Stimulated activated CD8-positive, alpha-beta memory T cell treated with anti-CD3 and anti-CD28 coated beads, Interleukin-4, amount 100 ng/mL, for 1 hour (primary cell): ENCODE measurements at places on chromosomes 6 and 20.

DNA sequence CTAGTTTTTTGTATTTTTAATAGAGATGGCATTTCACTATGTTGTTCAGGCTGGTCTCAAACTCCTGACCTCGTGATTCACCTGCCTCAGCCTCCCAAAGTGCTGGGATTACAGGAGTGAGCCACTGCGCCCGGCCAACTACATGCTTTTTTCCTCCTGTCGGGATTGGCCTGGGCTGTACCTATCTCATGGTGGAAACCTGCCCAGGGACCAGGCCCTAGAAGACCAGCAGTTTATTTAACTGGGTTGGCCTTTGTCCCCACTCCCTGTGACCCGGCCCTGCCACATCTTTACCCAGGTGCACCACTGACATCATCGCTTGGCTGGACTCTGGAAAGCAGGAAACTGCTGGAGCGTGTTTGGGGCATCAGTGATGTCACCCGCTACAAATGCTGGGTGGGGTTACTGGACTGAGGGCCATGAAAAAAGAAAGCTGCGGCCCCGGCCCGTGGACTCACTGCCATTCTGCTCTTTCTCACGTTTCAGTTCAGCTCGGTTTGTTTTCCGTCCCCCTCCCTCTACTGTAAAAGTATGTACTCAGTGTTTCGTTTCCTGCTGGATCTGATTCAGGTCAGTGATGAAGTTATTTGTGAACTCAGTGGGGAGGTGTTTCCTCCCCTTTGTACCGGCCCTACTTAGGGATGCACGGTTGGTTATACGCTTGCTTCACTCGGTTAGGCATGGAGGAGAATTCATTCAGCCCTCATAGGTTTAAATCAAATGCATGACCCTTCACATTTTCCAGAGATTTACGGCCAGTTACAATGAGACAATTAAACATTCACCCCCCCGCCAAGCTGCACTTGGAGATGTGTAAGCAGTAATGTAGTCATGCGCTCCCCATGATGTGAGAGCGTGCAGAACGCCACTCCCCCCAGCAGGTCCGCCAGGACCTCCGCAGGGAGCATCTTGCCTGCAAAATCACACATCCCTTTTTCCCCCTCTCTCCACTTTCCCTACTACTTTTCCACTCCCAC is 179.3 kb downstream of the MTHFD1L start:
- DNase-seq, result no peak

GRCh38 chr6:18451756-18452155 is 64.6 kb downstream of the RNF144B start:
- no peak for DNase-seq

DNA sequence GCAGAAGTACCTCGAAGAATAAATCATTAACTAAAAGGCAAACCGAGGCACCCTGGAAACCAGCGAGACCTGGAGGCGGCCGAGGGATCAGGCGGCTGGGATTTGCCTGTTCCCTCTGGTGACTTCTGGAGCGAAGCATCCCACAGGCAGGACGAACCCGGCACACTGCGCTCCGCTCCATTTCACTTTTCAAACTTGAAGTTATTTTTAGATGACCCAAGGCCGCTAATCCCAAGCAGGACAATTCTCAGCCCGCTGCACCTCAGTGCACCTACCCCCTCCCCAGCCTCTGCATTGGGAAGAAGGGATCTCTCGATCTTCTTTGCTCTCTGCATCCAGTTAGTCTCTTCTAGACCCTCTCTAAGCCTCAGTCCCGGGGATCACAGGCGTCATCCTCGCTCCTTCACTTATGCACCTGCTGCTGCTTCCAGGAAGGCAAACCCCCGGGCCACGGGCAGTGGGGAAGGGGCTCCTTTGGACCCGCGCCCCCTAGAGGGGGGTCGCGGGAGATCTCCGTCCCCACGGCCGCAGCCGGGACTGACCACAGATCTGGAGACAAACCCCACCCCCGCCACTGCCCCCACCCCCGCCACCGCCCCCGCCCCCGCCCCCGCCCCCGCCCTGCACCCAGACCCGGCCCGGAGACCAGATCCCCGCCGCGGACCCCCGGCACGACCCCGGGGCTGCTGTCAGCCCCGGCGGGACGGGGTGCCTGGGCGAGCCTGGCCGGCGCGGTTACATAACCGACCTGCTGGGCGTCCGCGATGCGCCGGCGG is 636 bp downstream of the RCAN2 start:
- DNase-seq, result no peak

GRCh38 chr6:92404281-92404680 is 1015.1 kb downstream of the EPHA7 start:
- DNase-seq, result no peak

DNA sequence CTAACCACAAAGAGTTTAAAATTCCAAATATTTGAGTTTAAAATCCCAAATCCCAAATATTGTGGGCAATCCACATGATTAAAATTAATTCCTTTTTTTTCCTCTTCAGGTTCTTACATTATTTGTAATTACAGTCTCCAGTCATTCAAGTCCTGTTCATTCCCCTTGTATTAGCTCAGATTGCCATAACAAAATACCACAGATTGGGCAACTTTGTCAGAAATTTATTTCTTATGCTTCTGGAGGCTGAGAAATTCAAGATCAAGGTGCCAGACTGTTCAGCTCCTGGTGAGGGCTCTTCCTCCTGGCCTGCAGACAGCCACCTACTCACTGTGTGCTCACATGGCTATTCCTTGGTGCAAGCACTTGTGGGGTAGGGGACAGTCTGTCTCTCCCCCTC is 105.5 kb downstream of the ARMC2 start:
- no peak for DNase-seq

DNA sequence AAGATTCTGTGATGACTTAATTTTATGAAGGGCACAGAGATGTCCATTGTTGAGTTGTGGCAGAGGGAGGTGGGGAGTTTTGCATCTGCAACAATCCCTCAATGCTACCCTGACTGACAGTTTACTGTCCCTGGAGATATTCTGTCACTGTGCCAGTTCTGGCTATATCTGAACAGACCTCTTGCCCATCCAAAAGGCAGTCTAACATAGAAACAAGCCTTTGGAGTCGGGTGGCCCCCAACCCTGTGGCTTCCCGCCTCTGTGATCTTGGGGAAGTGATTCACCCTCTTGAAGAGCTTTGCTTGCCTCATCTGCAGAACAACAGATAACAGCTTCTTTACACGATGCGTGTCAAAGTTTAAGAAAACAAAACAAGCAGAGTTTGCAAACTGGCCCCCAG is 3.8 kb upstream of the E2F1 start:
- DNase-seq, result no peak

GRCh38 chr20:17870086-17870740 is 98.4 kb downstream of the SNX5 start:
- DNase-seq, result no peak

DNA sequence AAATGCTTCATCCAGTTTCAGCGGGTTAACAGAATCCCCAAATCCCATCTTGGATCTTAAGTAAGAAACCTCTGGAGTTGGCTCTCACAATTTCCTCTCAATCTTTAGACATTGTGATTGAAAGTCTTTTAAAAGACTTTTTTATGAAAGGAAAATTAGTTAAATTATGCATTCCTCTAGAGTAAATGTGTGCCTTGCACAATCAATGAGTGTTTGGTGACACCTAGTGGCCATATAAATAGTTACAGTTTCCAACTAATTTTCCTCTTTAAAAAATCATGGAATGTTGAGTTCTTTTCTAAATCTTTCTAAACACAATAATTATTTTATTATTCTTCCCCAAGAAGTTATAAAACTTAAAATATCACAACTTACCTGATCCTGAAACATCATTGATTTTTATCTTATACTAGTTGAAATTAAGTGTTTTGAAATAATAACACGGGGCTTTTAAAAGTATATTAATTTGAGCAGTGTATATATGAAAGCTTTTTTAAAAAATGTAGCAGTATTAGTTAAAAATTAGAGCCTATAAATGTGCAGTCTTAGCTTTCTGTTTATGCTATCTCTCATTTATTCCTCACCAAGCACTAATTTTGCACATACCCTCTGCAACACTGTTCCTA is 66.4 kb downstream of the PKHD1 start:
- no peak for DNase-seq

DNA sequence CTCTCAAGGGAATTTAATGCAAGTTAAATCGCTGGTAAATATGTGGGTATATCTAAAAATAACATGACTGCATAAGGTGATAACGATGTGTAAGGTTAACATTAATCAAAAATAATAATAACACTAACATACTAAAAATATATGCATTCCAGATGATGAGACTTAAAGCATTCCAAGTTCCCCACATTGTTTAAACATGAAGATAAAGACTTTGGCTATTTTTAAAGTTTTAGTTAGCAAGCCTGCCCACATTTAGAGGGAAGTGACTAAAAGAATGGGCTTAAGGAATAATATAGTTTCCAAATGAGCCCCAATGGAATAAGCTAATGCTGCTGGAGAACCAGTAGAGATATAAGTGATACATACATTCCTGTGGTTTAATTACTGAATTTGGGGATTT is 941.3 kb downstream of the TBC1D32 start:
- DNase-seq, result no peak

GRCh38 chr6:170005665-170006064 is 254.2 kb downstream of the ERMARD start:
- no peak for DNase-seq

DNA sequence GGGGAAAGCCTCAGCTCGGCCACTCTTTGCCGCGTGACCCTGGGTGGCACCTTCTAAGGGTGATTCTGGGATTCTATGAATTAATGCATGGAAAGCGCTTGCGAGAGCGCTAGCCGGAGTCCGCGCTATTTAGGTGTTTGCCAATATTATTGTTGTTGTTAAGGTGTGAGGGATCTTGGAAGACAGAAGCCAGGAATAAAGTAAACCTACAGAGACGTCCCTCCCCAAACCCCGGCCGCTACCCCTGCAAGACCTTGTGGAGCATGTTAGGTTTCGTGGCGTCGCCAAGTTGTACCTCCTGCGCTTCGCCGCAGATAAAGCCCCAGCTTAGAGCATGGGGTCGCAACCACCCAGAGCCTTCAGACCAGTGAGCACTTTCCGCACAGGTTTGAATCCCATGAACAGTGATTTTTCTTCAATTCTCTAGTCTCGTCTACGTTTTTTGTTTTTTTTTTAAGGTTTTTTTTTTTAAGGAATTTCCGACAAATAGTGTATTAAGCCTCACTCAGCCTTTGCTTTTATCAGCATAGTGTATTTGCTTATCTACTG is 16.9 kb upstream of the ZSCAN9 start:
- no peak for DNase-seq

GRCh38 chr20:48163505-48163904 is 378.2 kb upstream of the SULF2 start:
- DNase-seq, result no peak
